ENCODE measurements at places on chromosomes 4 and X.

GRCh38 chr4:42633605-42634388, 23.1 kb downstream of the ATP8A1 start:
- DNase-seq = no peak

- no peak for DNase-seq
These were observed 564.4 kb downstream of the TMA16 start for GRCh38 chr4:164058776-164059445.

DNA sequence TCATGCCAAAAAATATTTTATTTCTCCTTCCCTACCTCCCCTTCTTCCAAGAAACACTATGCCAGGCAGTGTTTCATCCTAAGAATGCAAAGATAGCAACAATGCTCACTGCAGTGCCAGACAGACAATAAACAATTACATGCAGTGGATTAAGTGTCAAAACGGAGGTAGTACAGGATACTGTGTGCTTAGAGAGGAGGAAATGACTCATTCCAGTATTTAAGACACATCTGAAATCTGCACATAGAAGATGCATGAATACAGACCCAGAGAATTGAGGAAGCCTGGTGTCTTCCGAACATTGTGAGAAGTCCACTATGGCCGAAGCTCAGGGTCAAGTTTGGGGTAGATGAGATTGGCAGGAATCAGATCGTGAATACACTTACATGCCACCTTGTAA, 326.4 kb downstream of the PPP3CA start:
- DNase-seq = no peak

- DNase-seq = no peak
These were observed 45.2 kb upstream of the ENPP6 start for GRCh38 chr4:184262901-184263300.

GRCh38 chr4:118836301-118837120, 585 bp upstream of the SEC24D start:
- no peak for DNase-seq

DNA sequence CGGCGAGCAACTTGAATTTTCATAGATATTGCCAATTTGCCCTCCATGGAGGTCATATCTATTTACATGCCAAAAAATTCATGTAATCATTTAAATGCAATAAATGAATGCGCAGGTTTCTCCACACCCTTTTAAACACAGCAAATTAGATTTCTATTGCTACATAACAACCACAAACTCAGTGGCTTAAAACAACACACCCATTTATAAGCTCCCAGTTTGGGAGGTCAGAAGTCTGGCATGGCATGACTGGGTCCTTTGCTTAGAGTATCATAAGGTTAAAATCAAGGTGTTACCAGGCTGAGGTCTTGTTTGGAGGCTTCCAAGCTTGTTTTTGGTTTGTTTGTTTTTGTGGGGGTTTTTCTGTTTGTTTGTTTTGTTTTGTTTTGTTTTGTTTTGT, 49.9 kb upstream of the NYX start:
- no peak for DNase-seq

GRCh38 chrX:13719192-13719856, 15.1 kb downstream of the TRAPPC2 start:
- DNase-seq = no peak

DNA sequence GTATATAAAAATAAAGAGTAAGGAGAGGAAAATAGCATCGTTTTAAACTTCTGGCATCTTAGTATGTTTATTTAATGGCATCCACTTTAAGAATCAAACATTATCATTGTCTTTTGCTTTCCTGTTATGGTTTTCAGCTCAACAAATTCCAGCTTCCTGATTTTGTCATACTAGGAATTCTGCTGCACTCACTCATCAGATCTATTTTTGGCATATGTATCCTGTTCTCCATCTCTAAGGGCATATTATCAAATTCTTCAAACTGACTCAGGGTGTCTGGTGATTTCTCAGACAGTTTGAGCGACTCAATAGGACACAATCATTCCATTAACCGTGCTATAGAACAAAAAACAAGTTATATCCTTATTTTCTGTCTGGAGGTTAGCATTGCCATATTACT, 248.5 kb upstream of the DIAPH2 start:
- DNase-seq = no peak

GRCh38 chrX:46967547-46967946, 55.3 kb downstream of the JADE3 start:
- no peak for DNase-seq

- DNase-seq = no peak
These were observed 55.8 kb downstream of the C4orf50 start for GRCh38 chr4:5962416-5962815.

GRCh38 chr4:145195167-145195952, 15.0 kb upstream of the OTUD4 start:
- DNase-seq = no peak

GRCh38 chr4:39682138-39682537, 15.8 kb upstream of the UBE2K start:
- no peak for DNase-seq

- DNase-seq = no peak
These were observed 596.0 kb upstream of the SLIT2 start for GRCh38 chr4:19655666-19656065.

DNA sequence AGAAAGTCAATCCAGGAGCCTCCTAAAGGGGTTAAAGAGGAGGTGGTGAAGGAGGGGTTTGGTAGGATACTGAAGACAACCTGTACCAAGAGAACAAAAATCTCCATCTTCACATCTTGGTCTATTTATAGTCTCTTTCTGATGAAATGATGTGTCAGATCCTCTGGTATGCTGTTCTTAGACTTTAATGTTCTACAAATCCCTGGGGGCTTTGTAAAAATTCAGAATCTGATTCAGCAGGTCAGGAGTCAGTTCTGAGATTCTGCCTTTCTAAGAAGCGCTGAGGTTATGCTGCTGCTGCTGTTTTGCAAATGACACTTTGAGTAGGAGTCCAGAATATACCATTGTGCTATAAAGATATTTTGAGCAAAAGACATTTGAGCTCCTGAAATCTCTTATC, 172.9 kb upstream of the GLRA2 start:
- no peak for DNase-seq

GRCh38 chr4:80173841-80174240, 23.5 kb upstream of the PRDM8 start:
- no peak for DNase-seq

DNA sequence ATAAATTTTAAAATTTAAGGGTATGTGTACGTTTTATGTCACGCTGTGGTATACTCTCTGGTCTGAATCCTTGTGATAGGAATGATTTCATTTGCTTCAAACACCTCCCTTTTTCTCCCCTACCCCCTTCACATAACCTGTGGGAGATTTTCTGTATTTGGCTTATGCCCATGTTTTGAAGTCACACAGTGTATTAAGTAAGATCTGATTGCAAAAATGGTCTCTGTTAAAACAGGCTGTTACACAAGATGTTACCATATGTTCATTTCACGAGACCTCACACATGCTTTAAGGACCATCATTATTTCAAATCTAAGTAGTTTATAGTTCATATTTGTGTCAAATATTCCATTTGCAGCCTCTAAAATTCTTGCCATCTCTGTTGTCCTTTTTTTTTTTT, 63.5 kb downstream of the TMEM131L start:
- DNase-seq = no peak

DNA sequence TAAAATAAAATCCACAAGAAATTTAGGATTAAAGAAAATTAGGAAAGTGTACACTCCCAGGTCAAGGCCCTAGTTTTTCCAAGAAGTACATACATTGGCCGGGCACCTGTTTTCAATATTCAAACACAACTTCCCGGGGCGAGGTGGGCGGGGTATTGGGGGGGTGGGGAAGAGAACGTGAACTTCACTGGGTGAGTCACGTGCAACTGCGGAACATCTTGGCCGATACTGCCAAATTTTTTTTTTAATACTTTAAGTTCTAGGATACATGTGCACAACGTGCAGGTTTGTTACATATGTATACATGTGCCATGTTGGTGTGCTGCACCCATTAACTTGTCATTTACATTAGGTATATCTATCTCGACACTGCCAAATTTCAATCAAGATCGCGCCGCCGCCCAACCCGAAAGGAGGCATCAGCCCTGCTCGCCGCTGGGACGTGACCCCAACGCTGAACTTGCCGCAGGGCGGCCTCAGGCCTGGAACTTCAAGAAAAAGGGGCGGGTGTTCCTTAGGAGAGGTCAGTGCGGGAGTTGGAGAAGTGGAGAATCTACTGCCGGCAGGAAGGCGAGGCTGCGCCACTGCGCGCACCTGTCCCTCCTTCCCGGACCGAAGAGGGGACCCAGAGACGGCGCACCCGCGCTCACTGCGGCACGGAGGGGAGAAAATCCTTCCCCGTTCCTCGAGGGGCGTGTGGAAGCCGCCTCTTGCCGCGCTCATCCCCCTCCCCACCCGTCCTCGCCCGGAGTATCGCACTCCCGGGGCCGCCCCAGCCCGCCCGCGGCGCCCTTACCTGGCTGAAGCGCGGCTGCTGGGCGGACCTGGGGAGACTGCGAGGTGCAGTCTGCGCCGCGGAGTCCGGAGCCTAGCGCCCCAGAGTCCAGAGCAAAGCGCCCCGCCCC, at the start of gene TEC:
Gene TEC, minus strand, starts transcription at position 883 of the 905 bp plus-strand sequence. CDS start 41,224 bp downstream, outside the sequence.
- DNase-seq = peak; percentile 5

- DNase-seq = no peak
These were observed 150.9 kb downstream of the BCOR start for GRCh38 chrX:39946822-39947221.

- DNase-seq = no peak
These were observed 763.7 kb downstream of the DMD start for GRCh38 chrX:32447640-32448039.

DNA sequence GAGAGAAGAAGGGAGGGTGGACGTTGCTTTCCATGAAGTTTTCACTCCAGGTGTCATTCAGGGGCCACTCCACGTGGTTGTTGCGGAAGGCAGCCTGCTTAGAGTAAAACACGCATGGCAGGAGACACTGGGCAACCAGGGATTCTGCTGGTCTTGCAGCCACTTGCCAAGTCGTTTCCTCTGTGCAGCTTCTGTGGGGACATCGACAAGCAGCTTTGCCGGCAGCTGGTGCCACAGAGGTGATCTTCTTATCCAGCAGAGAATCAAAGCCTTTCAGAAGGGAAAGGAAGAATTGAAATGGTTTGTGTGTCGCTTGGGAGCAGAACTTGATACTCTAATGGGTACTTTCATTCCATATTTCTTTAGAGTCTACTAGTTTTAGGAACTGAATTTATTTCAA, 867.1 kb upstream of the TENM3 start:
- no peak for DNase-seq

DNA sequence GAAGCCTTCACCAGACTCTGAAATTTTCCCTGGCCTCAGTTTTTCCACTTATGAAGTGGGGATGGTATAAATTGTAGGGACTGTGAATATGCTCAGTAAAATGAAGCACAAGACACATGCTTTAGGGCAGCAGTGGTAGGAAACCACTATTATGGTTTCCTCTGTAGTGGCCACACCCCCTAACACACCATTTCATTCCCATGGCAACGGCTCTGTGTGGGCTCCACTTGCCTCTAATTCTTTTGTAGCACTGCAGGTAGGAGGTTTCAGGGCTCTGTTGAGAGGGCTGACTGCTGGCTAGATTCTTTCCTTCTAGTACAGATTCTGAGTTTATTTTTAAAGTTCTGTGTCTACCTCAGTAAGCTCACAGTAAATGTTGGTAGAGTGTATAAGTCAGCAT, 3.5 kb upstream of the VMA21 start:
- no peak for DNase-seq

DNA sequence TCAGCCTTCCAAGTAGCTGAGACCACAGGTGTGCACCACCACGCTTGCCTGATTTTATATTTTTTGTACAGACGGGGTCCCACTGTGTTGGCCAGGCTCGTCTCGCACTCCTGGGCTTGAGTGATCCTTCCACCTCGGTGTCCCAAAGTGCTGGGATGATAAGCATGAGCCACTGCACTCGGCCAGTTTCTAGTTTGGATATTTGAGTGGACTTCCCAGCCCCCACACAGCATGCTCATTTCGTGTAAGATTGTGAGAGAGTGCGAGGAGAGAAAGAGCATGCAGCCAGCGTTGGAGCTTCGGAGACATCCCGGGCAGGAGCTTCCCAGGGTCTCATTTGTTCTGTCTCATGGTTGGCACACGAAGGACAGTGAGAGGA, 31.8 kb downstream of the ARSD start:
- no peak for DNase-seq

DNA sequence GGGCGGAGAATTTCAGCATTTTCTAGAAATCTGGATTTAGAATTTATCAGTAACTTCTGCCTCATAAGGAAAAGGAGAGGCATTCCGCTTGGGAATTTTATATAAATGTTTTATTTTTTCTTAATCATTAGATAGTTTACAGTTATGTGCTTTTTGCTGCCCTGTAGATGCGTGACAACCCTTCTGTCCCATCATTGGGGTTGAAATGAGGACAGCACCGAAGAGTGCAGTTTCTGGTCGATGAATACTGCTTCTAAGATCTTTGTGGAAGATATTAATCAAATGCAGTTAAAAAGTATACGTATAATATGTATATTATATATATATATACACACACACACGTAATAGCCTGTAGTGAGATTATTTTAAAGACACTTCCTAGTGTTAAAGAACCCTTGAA, 1.5 kb downstream of the RBPJ start:
- no peak for DNase-seq

- DNase-seq = no peak
These were observed 64.0 kb downstream of the CCNG2 start for GRCh38 chr4:77220828-77221613.

- no peak for DNase-seq
These were observed 713.8 kb downstream of the RAB28 start for GRCh38 chr4:12770351-12770750.

DNA sequence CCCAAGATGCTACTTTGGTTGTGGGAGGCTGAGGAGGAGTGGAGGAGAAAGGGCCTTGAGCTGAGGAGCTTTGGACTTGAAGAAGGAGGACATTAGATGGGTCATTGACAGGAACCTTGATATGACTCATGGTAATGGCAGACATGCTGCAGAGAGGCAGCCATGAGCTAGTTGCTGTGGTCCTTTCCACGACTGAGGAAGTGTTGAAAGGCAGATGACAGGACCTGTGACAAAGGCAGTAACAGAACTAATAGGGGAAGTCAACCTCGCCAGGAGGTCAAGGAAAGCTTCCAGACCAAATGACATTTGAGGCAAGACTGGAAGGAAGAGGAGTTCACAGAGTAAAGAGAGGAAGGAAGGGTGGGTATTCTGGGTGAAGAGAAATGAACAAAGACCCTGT, 7.6 kb upstream of the XPNPEP2 start:
- no peak for DNase-seq

DNA sequence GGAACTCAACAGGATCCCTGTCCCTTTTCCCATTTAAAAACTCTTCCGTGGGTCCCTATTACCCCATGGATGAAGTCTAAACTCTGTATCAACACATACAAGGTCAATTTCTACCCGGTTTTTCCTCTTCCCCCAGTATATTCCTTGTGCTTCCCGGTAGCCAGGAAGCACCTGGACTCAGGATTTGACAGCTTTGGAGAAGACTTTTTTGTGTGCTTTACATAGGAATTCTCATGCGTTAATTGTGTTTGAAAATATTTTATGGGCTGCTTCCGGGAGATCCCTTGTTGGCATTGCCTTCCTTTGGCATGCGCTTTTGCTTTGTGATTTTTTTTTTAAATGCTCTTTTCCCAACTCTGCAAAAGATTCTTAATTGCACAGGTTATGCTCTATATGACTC, 7.2 kb downstream of the SMS start:
- no peak for DNase-seq

GRCh38 chr4:147865926-147866325, 134.0 kb downstream of the ARHGAP10 start:
- DNase-seq = no peak

All from stimulated activated CD8-positive, alpha-beta memory T cell treated with anti-CD3 and anti-CD28 coated beads, Interleukin-7, amount 100 ng/mL, for 1 hour (primary cell).